ENCODE measurements at places on chromosomes 4 and X.

- DNase-seq, result no peak
These were observed 195.2 kb upstream of the EPHA5 start for GRCh38 chr4:65865489-65865888.

DNA sequence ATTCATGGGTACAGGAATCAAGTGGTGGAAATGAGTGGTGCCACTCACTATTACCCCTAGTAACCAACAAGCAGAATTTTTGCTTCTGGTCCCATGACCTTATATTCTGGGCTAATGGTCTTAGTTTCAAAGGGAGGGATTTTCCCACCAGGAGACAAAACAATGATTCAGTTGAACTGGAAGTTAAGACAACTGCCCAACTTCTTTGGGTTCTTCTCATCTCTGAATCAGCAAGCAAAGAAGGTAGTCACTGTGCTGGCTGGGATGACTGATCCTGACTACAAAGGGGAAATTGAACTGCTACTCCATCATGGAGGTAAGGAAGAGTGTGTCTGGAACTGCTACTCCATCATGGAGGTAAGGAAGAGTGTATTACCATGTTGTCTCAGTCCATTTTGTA, 87.2 kb downstream of the IL13RA2 start:
- DNase-seq, result no peak

DNA sequence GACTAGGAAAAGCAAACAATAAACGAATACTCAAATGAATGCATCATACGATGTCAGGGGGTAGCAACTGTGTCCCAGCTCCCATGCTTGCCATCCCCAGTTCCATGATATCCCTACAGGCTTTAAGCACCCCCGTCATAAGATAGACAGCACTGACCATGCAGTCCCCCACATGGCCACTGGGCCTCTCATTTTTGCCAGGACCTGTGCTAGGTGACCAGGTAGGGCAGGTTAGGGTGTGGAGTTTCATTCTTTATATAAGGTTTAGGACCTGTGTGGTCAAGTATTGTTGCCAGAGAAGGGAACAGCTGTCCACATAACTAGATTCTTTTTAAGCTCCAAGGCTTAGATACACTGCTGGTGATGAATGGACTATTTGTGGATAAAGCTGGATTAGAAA, 9.7 kb downstream of the PPEF2 start:
- DNase-seq, result no peak

- DNase-seq, result no peak
These were observed 56.9 kb downstream of the SERTM2 start for GRCh38 chrX:111568354-111568753.

Data from T-helper 17 cell (primary cell).